ENCODE measurements at places on chromosomes 13 and 19.

DNA sequence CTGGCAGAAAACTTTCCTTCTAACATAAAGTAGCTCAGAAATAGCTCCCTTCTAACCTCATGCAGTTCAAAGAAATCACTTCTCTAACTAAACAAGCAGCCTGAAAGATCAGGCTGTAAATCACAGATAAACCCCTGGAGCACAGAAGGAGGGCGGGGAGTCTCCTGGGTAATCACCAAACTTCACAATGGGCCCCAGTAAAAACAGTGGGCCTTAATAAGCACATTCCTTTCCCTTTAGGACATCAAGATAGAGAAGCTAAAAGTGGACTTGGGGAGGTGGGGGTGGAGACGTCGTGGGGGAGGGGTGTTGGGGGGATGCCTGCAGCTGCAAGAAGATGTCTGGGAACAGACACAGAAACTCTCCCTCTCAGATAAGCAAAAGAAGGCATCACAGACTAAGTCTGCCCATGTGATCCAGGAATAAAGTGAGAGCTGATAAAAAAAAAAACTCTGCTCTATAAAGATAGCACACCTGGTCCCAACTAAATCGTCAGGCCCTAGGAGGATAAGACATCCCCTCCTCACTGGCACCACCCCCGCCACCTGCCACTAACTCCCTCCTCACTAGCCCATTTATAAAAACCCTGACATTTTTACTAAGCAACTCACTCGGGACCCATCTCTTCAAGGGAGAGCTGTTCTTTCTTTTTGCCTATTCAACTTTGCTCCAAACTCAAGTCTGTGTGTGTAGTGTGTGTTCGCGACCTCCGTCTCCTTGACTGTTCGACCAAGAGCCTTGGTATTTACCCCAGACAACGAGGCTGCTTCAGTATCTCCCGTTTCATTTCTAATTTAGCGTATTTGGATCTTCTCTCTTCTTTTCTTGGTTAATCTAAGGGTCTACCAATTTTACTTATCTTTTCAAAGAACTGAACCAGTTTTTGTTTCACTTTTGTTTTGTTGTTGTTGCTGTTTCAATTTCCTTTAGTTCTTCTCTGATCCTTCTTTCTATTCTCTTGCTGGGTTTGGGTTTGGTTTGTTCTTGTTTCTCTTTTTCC is 31.7 kb downstream of the DNAJC15 start:
- DNase-seq: no peak

- DNase-seq: no peak
Measured at GRCh38 chr13:25330541-25330940, 29.1 kb downstream of the NUP58 start.

- DNase-seq: no peak
Measured at GRCh38 chr13:66159511-66159910, 1070.6 kb downstream of the PCDH9 start.

GRCh38 chr13:32824061-32824460 is 192.2 kb upstream of the KL start:
- no peak for DNase-seq

- no peak for DNase-seq
Measured at GRCh38 chr13:112118451-112119064, 51.6 kb downstream of the SOX1 start.

DNA sequence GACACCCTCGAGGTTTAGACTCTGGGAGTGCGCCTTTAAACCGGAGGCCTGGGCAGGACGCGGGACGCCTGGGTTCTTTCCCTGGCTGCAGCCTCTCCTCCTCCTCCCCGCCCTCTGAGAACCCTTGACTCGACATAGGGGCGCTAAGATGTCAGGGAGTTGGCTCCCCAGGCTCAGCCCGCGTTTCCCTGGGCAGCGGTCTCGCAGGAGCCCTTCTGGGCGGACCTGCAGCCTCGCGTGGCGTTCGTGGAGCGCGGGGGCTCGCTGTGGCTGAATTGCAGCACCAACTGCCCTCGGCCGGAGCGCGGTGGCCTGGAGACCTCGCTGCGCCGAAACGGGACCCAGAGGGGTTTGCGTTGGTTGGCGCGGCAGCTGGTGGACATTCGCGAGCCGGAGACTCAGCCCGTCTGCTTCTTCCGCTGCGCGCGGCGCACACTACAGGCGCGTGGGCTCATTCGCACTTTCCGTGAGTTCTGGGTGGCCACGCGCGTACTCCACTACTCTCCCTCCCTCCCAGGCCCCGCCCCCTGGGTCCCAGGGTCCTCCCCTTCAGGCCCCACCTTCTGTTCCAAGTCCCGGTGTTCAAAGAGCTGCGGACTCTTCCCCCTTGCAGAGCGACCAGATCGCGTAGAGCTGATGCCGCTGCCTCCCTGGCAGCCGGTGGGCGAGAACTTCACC is 1.3 kb downstream of the ICAM5 start:
- DNase-seq: peak; percentile 92

GRCh38 chr19:35911790-35912189 is 3.7 kb upstream of the TYROBP start:
- DNase-seq: peak; percentile 72

GRCh38 chr13:27446986-27447583 is 3.3 kb downstream of the MTIF3 start:
- no peak for DNase-seq

DNA sequence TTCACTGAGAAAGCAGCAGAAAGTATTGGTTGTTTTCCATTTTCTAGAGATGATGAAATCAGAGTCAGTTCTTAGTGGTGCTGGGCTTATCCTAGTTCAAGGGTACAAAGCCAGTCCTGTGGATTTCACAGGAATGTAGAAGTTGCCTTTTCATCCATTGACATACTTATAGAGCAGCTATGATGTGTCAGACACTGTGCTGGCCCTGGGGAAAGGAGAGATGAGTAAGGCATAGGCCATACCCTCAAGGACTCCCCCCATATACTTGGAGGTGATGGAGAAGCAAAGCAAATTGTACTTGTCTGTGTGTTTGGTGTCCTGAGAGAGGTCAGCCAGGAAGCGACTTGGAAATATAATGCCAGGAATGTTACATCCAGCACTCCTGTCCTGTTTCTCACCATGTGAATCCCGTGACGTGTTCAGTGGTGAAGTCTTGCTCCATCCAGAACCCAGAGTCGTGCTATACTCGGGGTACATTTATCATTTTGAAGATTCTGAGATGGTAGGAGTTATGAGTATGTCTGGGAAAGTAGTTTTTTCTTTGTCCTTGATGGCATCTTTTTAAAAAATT is 22.6 kb downstream of the ERCC5 start:
- no peak for DNase-seq

DNA sequence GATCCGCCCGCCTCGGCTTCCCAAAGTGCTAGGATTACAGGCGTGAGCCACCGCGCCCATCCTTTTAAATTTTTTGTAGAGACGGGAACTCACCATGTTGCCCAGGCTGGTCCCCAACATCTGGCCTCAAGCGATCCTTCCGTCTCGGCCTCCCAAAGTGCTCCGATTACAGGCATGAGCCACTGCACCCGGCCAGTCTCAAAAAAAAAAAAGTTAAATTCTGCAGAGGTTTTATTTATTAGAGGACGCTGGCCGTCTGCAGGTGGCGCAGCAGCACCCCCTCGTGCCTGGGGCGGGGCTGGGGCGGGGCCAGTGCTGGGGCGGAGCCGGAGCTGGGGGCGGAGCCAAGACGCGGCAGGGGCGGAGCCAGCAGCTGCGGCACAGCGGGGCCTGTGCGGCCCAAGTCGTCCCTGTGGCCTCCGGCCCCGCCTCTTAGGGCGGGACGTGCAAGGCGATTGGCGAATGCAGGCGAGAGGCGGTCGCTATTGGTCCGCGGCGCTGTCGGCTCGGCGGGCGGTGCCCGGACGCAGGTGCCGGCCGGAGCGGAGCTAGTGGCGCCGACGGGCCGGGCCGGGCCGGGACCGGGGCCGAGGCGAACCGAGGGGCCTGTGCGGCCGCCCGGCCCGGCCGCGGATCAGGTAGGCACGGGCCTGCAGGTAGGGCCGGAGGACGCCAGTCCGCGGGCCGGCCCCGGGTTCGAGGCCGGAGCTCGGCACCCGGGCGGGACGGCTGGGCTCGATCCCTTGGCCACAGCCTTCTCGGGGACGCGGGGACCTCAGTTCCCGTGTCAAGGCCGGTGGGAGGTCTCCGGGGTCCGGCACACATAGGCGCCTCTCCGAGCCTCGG is at the start of gene MARCHF2:
TSS of gene MARCHF2 (plus strand) at position 523 of the 846 bp plus-strand sequence. CDS start 8,536 bp downstream, outside the sequence.
- peak; percentile 99 for DNase-seq

GRCh38 chr13:31699650-31700049 is 39.7 kb upstream of the RXFP2 start:
- no peak for DNase-seq

DNA sequence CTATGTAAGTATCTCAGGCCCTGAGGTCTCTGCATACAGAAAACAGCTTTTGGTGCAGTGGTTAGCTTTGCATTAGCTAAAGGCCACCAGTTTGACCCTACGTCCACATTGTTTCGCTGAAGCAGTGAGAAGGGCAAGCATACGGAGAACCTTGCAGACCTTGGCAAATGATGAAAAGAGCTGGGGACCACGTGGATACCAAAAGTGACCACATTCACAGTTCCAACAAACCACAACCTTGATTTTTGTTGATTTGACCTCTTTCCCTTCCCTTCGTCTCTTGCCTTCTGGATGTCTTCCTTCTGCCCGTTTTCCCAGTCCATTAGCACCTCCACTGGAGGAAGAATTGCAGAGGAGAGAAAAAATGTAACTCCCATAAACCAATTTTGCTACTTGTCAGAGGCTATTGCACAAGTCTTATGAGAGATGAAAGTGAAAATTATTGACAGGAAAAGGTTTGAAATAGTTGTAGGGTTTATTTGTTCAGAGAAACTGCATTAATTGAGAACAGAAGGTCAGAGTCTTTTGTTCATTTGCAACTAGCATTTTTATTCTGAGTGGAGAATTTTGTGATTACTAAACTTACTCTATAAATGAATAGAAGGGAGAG is 293.9 kb upstream of the HTR2A start:
- DNase-seq: no peak

GRCh38 chr13:25839371-25839770 is 212.4 kb downstream of the SHISA2 start:
- no peak for DNase-seq

DNA sequence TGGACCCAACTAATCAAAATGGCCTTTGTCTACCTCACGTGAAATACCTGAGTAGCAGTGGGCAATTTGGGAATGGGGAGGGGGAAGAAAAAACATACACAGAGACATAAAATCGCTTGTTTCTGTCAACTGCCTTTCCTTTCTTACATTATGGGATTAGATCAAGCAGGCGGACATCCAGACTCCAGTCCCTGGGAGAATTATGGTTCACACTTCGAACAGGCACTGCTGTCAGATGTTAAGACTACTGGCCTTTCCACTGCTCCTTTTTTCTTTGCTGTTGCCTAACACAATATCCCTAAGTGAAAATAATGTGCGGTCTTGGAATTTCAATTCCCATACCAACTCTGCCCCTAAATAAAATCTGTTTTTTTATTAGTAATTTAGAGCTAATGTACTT is 1719.7 kb upstream of the SLC10A2 start:
- DNase-seq: no peak

All from upper lobe of right lung (tissue), 1 donor.